ENCODE measurements at places on chromosomes 3 and 15.

- DNase-seq, result no peak
These were observed 24.3 kb upstream of the GADL1 start for GRCh38 chr3:30918761-30919160.

DNA sequence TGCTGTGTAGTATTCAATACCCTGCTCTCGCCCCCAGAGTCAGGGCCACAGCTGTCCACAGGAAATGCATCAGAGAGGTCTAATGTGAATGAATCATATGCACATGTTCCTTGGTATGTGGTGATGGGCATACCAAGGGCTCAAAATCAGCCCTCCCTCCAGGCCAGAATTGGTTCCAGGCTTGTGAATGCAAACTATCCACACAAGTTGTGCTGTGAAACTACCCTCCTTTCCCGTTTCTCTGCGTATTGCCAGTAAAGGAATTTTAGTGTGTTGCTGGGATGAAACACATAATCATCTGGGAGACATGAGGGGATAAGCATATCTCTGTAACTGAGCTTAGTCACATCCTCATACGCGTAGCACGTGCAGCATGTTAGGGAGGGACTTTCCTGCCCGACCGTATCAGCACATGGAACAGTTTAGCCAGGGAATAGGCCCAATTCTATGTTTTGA is 9.2 kb upstream of the MME start:
- no peak for DNase-seq

GRCh38 chr3:72675243-72675642 is 173.0 kb downstream of the SHQ1 start:
- DNase-seq, result no peak

GRCh38 chr15:66613743-66614142 is 47.9 kb upstream of the LCTL start:
- DNase-seq, result no peak

DNA sequence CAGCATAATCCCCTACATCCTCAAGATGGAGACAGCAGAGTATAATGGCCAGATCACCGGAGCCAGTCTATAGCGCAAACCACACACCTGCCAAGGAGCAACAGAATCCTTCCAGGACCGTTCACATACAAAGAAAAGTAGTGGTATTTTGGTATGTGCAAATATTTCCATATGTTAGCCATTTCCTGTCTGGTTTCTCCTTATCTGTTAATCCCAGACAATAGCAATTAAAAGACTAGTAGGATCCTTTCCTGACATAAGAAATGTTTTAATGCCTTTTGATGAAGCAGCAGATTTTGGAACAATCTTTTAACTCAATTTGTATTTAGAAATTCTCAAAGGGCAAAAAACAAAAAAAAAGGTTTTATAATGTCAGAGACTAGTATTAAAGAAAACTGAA is 22.2 kb downstream of the MRPS25 start:
- DNase-seq, result no peak

DNA sequence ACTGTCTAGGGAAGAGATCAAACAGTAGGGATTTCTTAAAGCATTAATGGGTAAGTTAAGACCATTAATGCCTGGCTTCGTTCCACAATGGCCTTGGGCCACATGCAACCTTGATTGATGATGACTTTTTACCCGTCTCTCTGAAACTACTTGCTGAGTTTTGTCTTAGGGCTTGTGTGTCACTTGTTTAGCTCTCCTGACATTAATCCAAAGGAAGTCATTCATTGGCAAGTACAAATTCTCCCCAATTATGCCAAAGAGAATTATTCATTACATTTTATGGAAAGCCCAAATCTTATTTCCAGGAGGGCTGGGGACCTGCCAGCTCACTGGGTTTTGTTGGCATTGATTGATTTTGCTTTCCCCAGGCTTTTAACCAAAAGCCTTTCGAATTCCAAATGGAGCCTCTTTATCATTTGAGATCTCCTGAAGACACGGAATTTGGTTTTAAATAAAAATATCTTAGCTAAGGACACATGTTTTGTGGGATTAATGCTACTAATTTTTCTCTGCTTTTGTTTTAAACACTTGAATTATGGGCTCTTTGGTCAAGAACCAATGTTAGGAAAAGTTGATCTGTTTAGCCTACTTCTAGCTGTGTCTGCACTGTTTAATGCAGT is 40.7 kb downstream of the SERPINI1 start:
- no peak for DNase-seq

- DNase-seq, result no peak
These were observed 289.7 kb downstream of the RPLP1 start for GRCh38 chr15:69742361-69742760.

- no peak for DNase-seq
These were observed 15.8 kb upstream of the SST start for GRCh38 chr3:187685948-187686347.

DNA sequence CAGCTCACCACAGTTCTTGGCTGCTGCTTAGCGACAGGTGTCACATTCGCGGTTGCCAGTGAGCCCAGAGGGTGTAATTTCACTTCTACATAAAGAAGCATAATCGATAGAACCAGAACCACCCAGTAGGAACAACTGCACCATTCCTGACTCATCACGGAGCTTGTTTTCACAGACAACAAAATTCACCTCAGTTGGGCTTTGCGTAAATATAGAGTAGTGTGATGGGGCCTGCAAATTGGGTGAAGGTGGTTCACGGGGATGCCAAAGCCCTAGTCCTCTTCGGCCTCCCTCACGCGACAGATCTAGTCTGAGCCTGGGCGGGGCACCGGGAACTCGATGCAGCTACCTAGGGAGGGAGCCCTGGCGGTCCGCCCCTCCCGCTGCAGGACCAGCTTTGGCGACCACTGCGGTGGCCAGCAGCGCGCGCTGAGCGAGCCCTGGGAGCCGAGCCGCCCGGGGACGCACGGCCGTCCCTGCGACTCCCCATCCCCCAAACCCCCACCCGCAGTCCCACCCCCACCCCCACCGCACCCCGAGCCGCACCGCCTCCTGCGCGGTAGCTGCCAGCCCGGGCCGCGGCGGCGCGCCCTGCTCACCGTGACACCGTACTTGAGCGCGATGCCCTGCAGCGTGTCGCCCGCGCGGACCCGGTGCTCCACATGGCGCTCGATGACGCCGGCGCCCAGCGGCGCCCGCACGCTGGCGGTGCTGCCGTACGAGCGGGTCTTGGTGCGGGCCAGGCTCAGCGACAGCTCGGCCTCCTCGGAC is 519 bp downstream of the LYSMD2 start:
- peak; percentile 56 for DNase-seq

DNA sequence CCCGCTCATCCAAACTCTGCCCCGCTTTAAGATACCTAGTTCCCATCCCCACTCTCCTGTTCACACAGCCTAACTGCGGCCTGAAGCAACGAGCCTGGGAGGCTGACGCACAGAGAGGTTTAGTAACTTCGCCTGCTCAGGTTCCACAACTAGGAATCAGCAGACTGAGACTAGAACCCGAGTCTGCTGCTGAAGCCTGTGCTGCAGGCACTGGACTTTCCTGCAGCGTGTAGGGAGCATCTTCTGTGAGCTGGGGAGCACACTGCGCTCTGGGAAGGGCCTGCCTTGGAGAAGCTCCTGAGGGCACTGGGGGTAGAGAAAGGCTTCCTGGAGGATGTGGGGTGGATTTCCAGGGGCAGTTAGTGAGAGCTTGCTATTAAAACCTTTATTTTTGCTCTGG is 4.8 kb upstream of the MAP6D1 start:
- DNase-seq, result no peak

DNA sequence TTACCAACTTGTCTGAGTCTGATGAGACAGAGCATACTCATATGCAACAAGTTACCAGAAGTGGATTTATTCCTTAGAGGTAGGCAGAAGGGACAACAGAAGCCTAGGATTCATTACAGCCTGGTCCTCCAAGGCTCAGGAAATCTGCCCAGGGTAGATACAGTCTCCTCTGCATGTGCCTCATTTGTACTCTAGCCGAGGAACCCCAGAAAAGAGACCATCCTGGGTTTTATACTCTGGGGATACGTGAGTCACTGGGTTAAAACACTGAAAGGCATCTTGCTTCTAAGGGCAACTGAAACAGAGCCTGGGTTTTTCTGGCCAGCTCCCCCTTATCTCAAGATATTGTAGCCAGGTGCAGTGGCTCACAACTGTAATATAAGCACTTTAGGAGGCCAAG is 45.6 kb downstream of the TLNRD1 start:
- no peak for DNase-seq

DNA sequence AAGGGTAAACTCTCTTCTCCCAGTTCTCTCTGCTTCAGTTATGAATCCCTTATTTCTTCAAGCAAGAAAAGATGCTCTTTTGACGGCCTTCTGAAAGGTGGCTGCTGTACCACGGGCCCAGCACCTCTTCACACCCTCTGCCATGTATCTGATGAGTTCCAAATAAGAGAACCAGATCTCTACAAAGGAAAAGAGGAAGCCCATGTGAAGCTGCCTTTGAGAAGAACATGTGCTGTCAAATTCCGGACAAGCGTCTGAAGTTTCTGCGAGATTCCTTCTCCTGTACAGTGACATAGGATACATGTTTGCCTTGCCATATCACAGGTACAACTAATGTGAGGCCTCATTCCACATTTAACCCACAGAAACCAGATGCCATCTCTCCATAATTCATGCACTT is 59.2 kb downstream of the SH3BP5 start:
- no peak for DNase-seq

GRCh38 chr3:59235634-59236012 is 185.8 kb upstream of the CFAP20DC start:
- no peak for DNase-seq

DNA sequence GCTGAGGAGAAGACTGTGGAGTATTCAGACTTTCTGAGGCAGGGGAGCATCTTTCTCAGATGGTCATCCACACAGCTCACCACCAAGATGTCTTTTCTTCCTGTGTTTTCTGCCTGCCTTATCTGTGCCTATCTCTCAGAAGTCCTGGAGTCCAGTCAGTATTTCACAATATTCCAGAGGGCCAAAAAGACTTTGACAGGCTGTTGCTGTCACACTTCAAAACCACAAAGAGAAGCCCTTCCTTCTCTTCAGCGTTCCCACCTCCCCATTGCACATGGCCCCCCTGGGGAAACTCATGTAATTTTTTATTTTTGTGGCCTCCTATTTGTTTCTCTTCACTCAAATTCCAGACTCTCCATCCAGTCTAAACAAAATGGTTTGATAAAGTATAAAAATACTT is 585.2 kb downstream of the EPHA3 start:
- DNase-seq, result no peak

GRCh38 chr3:53252096-53252946 is 3.5 kb downstream of the TKT start:
- DNase-seq, result no peak

GRCh38 chr15:55673287-55673686 is 69.7 kb downstream of the PRTG start:
- DNase-seq, result no peak

DNA sequence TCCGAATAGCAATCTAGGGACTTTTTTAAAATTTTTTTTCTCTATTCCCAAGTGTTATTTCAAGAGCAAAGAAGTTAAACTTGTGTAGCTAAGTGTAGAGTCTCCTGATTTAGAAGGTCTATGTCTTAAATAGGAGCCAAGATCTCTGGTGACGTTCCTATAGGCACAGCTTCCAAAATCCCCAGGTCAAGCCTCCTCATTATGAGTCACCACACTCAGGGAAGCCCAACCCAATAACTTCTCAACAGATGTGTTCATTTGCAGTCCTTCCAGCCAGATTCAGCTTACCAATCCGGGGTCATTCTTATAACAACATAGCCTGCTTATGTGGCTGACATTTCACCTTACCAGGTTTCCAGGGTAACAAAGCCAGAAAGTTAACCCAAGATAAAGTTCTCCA is 270.3 kb downstream of the IL5RA start:
- no peak for DNase-seq

DNA sequence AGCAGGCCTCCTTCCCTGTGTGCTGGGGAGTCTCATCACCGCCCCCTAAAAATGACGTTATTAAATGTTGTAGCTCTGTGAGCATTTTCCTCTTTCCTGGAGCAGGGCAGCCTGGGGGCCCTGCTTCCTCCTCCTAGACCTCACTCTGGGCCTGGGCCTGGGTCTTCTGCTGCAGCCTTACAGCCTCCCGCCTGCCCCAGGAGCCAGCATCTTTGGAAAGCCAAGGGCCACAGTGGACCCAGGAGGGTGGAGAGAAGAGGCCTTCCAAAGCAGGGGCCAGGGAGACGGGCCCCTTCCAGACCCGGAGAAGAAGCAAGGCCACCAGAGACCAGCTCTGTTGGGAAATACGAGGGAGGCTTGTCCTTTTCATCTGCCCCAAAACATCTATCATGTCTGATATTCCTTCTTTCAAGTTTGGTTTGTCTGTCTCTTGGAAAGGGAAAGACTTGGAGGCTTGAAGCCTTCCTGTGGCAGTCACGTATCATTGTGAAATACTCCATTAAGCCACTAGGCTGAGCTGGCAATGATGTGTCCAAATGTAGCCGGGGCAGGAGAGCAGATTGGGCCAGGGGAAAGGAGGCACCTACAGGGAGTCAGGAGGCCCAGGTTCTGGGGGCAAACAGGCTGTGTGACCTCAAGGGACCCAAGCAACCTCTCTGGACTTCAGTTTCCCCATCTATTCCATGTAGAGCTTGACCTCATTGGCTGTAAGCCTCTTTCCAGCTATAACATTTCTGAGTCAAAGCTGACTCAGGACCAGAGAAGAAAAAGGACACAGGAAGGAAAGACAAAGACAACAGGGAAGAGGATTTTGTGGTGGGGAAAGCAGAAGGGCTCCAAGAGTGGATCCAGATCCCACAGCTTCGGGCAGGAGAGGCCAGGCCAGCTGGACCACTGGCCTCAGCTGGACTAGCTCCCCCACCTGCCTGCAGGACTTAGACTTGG is 31.1 kb downstream of the CYP11A1 start:
- DNase-seq, result no peak

- no peak for DNase-seq
These were observed 49.8 kb upstream of the TEX264 start for GRCh38 chr3:51621091-51621892.

Data from NCI-H774 (cell line).